Astrocyte (in vitro differentiated cells and primary cell): ENCODE measurements at places on chromosomes 11 and 22. TPM values are rescaled to one million over a fixed set of nuclear protein-coding genes. Genes with fewer than 3 reads are reported as not detected.

DNA sequence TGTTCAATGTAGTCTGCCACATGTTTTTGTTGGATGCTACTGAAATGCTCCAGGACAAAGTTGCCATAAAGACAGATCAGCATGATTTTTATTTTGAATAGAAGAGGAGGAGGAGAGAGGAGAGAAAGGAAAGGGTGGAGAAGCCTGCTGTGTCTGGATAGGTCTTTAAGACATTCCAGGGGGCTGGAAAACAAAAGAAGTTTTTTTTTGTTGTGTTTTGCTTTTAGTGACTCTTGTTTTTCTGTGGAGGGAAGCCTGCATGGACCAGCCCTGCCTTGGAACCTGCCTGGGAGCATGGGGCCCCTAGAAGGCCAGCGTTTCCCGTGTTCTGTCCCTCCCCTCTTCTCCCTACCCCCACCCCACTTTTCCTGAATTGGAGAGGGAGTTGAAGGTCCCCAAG, 2.3 kb downstream of the TSPAN18 start:
- H3K27ac ChIP-seq = no peak overlapping the region
- H3K27me3 ChIP-seq = peaks cover 42% of the 10 kb centered on the region
- H3K4me3 ChIP-seq = no peak overlapping the region
- DNase-seq = no peak
- H3K4me1 ChIP-seq = no peaks in the 10 kb centered on the region

DNA sequence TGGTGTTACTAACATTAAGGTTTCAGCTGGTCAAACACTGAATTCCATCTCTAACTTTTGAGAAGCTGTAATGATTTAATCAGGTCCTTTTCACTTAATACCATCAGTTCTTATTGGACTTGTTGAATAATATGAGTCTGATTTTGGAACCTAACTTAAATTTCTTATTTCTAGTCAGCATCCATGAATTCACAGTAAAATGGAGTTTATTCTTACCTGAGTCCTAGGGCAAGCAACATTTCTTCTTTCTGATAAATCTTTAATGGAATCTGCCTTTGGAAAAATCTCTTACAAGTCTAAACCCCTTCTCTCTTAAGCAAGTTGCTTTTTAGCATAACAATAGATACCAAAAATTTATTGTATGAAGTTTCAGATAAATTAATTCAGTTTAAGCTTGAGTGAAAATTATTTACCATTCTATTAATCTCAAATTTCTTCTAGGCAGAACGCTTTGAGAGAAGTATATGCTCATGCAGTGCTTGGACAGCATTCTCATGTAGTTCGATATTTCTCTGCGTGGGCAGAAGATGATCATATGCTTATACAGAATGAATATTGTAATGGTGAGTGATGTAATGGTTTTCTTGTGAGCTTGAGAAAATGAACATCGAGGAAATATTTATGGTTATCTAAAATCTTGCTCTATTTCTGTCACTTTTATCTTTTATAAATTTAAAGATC, 3.4 kb downstream of the WEE1 start:
- peak overlapping the region; percentile 89 for H3K4me3 ChIP-seq
- peaks cover 18% of the 10 kb centered on the region for H3K4me1 ChIP-seq
- peak overlapping the region; percentile 97 for H3K27ac ChIP-seq
- peak; percentile 62 for DNase-seq

DNA sequence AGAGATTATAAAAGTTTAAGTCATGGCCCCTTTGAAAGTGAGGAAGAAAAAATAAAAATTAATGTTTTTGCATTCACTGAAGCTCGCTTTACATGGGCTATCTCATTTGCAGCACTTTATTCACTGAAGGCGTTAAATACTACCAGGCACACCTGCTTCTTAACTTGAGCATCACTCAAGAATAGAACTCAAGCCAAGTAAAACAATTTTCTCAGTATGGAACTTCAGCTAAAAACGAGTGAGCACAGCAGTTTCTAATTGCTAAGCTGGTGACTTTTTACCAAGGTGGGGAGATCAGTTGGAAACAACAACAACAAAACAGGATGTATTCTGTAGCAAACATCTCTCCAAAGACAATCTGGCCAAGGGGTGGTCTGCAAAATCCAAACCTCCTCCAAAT, 405.6 kb downstream of the RAB38 start:
- H3K27ac ChIP-seq = no peak overlapping the region
- no peaks in the 10 kb centered on the region for H3K36me3 ChIP-seq
- H3K27me3 ChIP-seq = no peaks in the 10 kb centered on the region
- H3K4me1 ChIP-seq = no peaks in the 10 kb centered on the region

DNA sequence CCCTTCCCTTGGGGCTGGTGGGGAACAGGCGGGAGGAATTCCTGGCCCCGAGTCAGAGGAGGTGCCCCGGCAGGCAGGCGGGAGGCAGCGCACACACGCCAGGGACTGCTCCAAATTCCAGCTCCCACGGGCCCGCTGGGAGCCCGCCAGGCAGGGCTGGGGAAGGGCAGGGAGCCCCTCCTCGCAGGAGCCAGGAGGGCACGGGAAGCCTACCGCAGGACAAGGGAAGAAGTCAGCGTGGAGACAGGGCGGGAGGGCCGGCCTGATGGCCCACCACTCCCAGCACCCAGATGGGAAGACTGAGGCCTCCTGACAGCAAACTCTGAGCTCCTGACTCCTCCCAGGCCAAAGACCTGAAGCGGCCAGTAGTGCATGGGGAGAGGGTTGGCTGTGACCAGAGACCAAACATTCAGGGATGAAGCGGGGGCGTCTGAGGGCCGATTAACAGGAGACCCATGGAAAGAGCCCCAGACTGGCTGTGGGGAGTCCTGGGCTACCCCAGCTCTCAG, 22.4 kb downstream of the RPL3 start:
- DNase-seq = no peak
- no peak overlapping the region for H3K27ac ChIP-seq
- H3K4me1 ChIP-seq = peaks cover 33% of the 10 kb centered on the region
- no peaks in the 10 kb centered on the region for H3K27me3 ChIP-seq
- H3K36me3 ChIP-seq = no peaks in the 10 kb centered on the region

DNA sequence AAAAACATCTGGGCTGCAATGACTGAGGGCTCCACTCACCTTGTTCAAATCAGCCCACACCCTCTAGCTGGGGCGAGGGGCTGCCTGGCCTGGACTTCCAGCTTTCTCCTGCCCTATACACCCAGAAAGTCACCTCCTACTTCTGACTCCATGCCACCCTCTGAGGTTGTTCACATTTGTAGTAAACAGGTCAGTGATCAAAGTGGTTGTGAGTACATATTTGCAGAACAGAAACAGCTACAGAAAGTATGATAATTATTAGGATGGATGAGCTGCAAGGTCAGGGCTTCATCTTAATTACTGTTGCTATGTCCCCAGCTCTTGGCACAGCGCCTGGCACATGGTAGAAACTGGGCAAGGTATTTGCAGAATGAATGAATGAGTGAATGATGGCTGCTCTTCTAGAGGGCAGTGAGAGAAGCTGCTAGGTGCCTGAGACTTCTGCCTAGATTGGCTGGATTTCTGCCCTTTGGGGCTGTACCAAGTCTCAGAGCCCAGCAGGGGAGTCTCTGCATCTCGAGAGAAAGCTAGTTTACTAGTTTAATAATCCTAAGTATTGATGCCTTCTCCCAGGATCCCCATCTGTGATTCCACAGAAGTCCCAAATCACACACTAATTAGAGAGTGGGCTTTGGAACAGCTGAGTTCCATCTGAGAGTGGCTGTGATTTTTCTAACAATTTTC, 36.0 kb downstream of the SYT13 start:
- peaks cover 7% of the 10 kb centered on the region for H3K4me1 ChIP-seq
- H3K4me3 ChIP-seq = no peak overlapping the region
- no peaks in the 10 kb centered on the region for H3K27me3 ChIP-seq
- no peak for DNase-seq

Gene SLC7A4
- total RNA-seq = 0.31 and 0.93 TPM in 2 replicates

- H3K27ac ChIP-seq = no peak overlapping the region
- no peak overlapping the region for H3K4me3 ChIP-seq
- H3K27me3 ChIP-seq = no peaks in the 10 kb centered on the region
- H3K36me3 ChIP-seq = no peaks in the 10 kb centered on the region
These were observed 173.4 kb downstream of the NCAM1 start for GRCh38 chr11:113134626-113135025.

DNA sequence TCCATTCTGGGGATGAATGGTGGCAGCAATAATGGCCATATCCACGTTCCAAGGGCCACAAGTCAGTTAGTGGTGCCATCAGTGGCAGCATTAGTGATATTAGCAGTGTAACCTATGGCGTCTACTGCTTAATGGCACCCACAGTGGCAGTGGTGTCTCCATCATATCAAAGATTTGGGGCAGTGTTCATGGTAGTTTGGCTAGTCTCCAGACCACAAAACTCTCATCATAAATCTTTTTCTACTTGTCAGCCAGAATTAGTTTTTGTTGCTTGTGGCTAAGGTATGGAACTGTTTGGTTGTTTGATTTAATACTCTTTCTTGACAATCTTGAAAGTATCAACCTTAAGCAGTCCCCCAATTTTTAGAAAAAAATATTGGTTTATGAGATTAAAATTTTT, 45.1 kb upstream of the DEUP1 start:
- H3K4me1 ChIP-seq = no peaks in the 10 kb centered on the region
- H3K4me3 ChIP-seq = no peak overlapping the region
- H3K27me3 ChIP-seq = no peaks in the 10 kb centered on the region
- no peak for DNase-seq
- H3K36me3 ChIP-seq = no peaks in the 10 kb centered on the region

Gene INSC
- total RNA-seq = not detected in 2 replicates

DNA sequence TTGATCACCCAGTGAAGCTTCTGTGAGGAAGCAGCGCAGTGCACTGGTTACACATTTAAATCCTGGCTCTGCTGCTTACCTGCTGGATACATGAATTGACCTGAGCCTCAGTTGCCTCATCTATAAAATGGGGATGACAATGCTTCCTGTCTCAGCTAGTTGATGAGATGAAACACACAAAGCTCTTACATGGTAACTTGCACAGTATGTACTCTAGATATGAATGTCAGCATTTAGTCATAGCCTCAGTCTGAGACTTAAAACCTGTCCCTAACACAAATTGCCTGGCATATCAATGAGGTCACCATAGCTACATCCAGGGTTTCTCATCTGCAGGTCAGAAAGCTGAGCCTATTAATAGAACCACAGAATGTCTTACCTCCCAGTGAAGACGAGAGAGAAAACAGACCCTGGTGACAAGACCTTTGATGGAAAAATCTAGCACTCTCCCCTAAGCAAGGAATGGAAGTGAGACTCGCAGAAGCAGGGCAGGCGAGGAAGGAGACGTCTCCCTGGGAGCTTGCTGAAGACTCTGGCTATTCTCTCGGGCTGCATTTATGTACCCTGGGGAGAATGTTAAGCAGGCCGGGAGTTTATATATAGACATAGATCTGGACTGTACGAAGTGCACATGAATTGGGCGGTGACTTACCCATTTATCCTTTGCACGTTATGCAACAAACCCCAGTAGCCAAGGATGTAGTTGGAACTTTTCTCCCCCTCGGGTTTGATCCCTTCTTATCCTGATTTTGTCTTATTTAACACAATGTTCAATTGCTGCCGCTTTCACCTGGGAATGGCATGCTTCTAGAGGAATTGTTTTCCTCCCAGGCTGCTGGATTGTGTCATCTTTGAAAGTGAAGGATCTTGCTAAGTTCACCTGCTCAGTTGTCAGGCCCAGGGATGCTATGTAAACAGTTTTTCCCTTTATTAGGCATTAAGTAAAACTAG, 18.0 kb downstream of the SDHAF2 start:
- DNase-seq = no peak
- H3K27me3 ChIP-seq = no peaks in the 10 kb centered on the region
- no peak overlapping the region for H3K4me3 ChIP-seq
- peaks cover 10% of the 10 kb centered on the region for H3K4me1 ChIP-seq
- H3K36me3 ChIP-seq = peaks cover 21% of the 10 kb centered on the region
- H3K27ac ChIP-seq = no peak overlapping the region

Gene MS4A6A
- not detected in 2 replicates for total RNA-seq

DNA sequence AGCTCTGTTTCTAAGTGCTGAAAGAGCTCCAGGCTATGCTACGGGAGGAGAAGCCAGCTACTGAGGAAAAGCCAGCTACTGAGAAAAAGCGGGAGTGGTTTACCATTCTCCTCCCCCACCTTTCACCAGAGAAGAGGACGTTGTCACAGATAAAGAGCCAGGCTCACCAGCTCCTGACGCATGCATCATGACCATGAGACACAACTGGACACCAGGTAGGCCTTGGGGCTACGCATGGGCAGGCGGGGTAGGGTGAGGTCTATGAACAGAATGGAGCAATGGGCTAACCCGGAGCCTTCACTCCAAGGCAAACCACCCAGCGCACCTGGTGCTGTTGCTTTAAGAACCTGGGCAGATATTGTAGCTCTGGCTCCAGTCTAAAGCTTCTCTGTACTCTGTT, 1.1 kb downstream of the IL18BP start:
- peaks cover 31% of the 10 kb centered on the region for H3K36me3 ChIP-seq
- no peak for DNase-seq
- H3K4me1 ChIP-seq = no peaks in the 10 kb centered on the region
- no peak overlapping the region for H3K27ac ChIP-seq
- H3K4me3 ChIP-seq = no peak overlapping the region
- no peaks in the 10 kb centered on the region for H3K27me3 ChIP-seq

Gene POTEH
- total RNA-seq = not detected in 2 replicates

Gene CADM1
- total RNA-seq = 414 and 491 TPM in 2 replicates
